ENCODE measurements at places on chromosomes 3 and 15. TPM values are rescaled to one million over a fixed set of nuclear protein-coding genes. Genes with fewer than 3 reads are reported as not detected.

DNA sequence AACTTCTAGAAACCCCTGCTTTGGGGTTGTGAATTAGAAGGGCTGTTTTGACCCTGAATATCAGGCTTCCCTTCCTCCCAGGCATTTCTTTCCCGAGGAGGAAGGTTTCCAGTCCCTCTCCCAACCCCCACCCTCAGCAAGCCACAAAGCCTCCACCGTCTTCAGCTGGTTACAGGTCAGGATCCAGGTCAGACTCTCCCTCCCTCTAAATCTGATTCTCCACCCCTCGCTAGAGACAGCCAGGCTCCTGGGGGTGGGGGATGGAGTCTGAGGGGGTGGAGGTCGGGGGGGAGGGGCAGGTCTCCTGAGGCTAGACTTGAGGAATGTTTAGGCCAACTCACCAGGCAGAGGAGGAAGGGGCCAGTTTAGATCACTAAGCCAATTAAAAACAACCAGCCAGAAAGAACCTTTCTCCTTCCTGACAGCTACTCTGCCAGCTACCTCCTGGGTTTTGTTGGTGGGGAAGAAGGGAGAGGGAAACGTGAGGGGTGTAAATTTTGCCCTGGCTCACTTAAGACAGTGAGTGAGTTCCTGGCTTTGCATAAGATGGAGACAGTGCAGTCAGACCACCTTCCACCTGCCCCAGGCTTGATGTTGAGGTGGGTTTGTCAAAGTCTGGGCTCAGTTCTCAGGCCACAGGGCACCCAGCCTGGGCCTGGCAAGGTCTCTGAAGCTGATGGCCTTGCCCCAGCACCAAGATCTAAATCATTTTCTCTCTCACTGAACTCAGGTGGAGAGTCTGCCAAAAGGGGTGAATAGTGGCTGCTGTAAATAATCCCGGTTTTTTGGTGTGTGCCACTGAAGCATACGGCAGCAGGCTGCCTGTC, 19.5 kb downstream of the BMF start:
- no peak for DNase-seq

- no peak for DNase-seq
Measured at GRCh38 chr15:39282663-39283208, 298.1 kb upstream of the THBS1 start.

DNA sequence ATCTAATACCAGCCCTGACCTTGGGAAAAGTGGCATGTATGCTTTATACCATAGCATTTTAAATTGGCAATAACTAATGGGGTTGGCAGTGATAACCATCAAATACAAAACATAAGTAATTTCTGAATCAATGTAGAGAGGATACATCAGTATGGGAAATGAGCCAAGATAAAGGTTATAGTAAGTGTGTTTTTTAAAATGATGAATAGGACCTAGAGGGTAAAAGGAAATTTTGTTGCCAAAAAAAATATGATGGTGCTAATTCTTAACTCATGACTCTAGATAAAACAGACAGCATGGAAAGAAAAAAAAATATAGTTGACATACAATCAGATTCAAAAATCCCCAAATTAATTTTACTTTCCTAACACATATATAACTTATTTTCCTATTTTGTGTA, 75.4 kb upstream of the ROBO1 start:
- DNase-seq: no peak

GRCh38 chr3:14280326-14280725, 101.7 kb downstream of the LSM3 start:
- DNase-seq: no peak

- no peak for DNase-seq
Measured at GRCh38 chr15:69757186-69757585, 304.6 kb downstream of the RPLP1 start.

DNA sequence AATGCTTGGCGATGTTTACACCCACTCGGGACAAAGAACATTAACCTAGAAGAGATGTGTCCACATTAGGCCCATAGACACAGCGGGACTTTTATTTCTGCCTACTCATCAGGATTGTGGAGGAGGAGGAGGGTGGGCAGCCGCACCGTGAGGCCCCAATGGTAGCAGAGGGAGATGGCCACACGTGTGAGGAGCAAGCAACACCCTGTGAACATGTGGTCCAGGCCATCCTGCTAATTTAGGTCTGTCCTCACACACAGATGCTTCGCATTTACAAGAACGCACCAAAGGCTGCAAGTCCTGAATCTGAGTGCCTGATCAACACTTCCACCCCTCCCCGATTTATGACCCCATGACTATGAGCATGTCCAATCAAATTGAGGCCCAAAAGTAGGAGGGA, 560.0 kb downstream of the GABRG3 start:
- DNase-seq: no peak

DNA sequence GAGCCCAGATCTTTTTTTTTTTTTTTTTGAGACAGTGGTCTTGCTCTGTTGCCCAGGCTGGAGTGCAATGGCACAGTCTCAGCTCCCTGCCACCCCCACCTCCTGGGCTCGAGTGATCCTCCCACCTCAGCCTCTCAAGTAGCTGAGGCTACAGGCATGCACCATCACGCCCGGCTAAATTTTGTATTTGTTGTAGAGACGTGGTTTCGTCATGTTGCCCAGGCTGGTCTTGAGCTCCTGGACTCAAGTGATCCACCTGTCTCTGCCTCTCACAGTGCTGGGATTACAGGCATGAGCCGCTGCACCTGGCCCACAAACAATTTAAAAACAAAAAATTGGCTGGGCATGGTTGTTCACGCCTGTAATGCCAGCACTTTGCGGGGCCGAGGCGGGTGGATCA, 22.6 kb upstream of the SLC6A6 start:
- DNase-seq: no peak

TMIE gene
- polyA plus RNA-seq: 1.0 TPM

PIGZ gene
- polyA plus RNA-seq: 5.6 TPM

INSYN1 gene
- 2.0 TPM for polyA plus RNA-seq
